ENCODE measurements at places on chromosomes 5 and 9.

DNA sequence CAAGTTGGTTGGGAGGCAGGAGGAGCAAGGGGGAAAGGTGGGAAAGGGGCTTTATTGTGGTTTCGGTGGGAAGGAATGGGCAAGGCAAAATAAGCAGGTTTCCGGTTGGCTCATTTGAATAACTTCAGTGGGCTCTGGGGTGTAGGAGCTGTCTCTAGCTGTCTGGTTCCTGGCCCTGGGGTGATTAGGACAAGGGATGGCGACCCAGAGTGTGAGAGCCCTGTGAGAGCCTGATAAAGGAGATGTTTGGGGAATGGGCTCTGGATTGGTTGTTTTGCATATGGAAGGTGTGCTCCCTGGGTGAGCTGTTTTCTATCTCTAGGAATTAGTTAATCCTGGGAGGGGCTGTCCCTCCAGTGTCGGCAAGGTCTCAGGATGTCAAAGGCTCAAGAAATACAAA is 15.4 kb downstream of the ANKRD34B start:
- no peak for DNase-seq

DNA sequence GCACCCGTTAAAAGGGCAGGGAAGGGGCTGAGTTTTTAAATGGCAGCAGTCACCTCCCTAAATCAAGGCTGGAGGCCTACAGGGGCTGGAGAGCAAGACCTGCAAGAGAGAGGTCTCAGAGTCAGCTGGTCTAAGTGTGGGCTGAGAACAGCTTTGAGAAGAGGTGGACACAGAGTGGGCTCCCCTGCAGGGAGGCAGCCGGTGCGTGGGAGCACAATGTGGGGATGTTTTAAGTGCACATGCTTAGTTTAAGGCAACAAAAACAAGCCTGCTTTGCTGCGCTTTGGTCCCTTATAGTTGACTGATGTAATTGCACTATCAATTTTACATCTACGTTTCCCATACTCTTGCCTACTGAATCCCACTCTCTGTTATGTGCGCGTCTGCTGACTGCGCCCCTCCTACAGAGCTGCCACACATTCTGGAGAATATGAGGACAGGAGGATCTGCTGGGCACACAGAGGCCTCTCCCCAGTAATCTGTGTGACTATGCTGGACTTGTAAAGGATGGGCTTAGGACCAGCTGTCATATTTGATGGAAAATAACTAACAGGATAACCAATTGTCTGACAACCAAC is 62.0 kb upstream of the ICE1 start:
- DNase-seq, result no peak

- no peak for DNase-seq
Measured at GRCh38 chr5:107253246-107253645, 417.5 kb downstream of the EFNA5 start.

DNA sequence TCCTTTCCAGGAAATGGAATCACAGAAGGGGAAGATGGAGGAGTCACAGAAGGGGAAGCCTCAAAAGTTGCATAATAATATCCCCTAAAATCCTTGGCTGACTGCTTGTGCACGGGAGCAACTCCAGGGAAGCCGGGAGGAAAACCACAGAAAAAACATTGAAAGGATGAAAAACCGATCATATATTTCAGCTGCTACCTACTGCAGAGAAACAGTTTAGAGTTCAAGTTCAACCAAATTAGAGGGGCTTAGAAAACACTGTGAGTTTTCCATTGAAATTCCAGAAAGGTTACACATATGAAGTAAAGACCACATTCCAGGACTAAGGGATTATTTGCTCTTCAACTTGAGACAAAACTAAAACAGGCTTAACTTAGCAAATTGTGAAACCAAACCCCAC is 37.6 kb upstream of the MTAP start:
- no peak for DNase-seq

DNA sequence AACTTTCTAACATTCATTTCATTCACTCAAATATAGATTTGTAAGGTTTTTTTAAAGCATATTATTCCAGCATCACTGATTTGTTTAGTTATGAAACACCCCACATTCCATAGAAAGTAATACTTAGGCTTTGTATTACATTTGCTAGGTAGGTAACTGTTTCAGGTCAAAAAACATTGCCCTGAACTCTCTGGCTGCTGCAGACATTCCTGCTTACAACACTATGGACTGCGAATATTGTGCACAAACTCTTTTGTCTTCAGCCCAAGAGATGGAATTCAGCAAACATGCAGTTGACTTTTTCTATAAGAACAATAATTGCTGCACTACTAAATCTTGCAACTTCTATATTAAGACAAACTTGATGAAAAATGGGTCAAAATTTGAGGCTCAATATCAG is 301.0 kb downstream of the ARL15 start:
- no peak for DNase-seq

DNA sequence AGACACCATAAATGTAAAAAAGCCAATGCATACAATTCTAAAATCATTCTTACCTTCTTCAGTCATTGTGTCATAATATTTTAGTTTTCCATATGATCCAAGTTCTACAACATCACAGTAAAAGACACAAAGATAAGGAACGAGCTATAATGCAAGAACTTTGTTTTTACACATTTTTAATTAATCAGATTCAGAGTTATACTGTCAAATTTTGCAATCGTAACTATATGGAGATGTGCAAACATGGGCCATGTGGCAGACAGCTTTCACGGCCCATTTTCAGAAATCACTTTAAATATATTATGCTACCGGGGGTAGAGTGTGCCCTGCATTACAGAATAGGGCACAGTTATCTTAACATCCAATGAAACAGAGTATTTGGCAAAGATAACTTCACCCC is 188.4 kb downstream of the ACER2 start:
- DNase-seq, result no peak

GRCh38 chr9:120765910-120766425 is 27.2 kb downstream of the FBXW2 start:
- no peak for DNase-seq

GRCh38 chr5:15021266-15022046 is 149.9 kb upstream of the ANKH start:
- DNase-seq, result no peak

DNA sequence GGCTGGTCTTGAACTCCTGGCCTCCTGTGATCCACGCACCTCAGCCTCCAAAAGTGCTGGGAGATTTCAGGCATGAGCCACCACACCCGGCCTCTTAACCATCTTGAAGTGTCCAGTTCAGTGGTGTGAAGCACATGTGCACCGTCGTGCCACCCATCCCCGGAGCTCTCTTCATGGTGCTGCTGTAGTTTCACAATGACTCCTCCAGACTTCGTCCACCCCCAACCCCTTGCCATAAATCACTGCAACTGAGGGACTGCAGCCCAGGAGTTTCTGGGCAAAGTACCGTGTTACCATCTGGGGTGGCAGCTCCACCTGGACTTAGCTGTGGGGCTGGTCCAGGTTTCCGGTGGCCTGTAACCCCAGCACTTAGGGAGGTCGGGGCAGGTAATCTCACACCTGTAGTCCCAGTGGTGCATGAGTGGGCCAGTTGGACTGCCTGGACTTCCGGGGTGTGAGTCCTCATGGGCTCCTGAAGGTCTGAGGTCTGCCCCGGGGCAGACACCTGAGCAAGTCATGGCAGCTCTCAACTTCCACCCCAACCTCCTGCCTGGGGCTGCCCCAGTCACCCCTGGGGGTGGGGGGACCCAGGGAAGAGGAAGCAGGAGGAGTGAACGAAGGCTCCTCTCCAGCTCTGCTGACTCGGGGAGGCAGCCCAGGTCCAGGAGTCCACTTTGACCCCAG is 6.6 kb upstream of the N4BP3 start:
- DNase-seq, result no peak

DNA sequence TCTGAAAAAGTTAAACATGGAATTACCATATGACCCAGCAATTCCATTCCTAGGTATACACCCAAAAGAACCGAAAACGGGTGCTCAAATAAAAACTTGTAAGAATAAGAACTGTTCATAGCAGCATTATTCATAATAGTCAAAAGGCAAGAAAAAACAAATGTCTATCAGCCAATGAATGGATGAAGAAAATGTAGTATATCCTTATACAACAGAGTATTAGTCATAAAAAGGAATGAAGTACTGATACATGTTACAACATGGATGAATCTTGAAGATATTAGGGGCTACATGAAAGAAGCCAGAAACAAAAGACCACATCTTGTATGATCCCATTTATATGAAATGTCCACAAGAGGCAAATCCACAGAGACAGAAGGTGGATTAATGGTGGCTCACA is 15.6 kb upstream of the BRD3 start:
- DNase-seq, result no peak

DNA sequence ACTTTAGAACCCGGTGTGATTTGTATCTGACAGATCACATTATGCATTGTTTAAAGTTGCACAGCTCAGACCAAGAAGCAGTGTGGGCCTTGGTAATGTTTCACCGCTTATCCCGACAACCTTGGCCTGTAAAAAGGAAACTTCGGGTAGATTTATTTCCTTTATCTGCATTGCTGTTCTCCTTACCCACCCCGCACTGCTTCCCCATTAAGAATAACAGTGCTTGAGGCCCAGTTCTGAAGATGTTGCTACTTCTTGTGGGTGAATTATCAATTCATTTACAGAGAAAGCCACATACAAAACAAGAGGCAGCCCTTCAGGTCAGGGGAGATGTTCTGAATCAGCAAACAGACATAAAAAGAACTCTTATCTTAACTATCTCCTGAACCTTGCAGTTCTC is 8.4 kb downstream of the SMARCA2 start:
- no peak for DNase-seq

- no peak for DNase-seq
Measured at GRCh38 chr5:118611332-118611945, 376.9 kb downstream of the DTWD2 start.

DNA sequence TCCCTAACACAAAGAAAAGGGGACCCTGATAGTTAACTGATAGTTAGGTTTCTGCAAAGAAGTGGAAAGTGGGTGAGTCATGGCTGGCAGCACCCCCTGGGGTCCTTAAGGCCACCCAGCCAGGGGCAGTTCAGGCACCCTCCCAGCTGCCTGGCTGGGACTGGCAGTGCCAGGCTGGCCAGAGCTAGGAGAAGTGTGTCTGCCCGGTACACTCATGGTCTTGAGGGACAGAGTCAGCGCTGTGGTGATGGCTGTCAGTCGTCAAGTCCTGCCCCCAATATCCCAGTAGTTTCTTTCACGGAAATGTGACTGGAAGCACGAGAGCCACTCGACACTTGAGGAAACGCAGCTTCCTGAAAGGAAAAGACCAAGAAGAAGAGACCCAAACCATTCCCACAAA is 22.3 kb upstream of the CNOT6 start:
- DNase-seq, result no peak

GRCh38 chr5:135072387-135073281 is 38.6 kb upstream of the PITX1 start:
- DNase-seq, result no peak

- no peak for DNase-seq
Measured at GRCh38 chr5:140041492-140042392, 1.4 kb downstream of the NRG2 start.

GRCh38 chr5:79513704-79514390 is at the start of gene HOMER1:
TSS of gene HOMER1 (minus strand) at chr5:79514134. CDS start at chr5:79512774, 1,360 bp downstream.
- peak; percentile 79 for DNase-seq

GRCh38 chr5:90144625-90145327 is 264.8 kb downstream of the CETN3 start:
- no peak for DNase-seq

GRCh38 chr5:164058621-164059020 is 553.2 kb downstream of the MAT2B start:
- DNase-seq, result no peak

GRCh38 chr9:131289301-131290035 is at the start of gene PLPP7:
TSS of gene PLPP7 (plus strand) at chr9:131289723. CDS start at chr9:131289998, 275 bp downstream.
- DNase-seq, result no peak

DNA sequence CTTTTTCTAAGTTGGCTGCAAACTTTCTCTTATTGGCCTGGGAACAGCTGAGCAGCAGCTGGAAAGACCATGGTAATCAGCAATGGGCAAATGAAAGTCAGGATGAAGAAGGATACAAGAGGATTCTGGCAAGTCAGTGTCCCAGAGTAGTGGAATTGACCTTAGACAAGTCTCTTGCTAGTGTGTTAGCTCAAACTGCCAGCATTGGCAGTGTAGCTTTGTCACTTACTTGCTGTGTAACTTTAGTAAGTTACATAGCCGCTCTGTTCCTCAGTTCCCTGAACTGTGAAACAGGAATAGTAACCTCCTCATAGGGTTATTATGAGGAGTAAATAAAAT is 3.6 kb downstream of the ALDH1A1 start:
- DNase-seq, result no peak

GRCh38 chr5:172700365-172701290 is 59.6 kb downstream of the NEURL1B start:
- peak; percentile 8 for DNase-seq

GRCh38 chr5:173968154-173968797 is 20.7 kb upstream of the C5orf47 start:
- DNase-seq, result no peak

DNA sequence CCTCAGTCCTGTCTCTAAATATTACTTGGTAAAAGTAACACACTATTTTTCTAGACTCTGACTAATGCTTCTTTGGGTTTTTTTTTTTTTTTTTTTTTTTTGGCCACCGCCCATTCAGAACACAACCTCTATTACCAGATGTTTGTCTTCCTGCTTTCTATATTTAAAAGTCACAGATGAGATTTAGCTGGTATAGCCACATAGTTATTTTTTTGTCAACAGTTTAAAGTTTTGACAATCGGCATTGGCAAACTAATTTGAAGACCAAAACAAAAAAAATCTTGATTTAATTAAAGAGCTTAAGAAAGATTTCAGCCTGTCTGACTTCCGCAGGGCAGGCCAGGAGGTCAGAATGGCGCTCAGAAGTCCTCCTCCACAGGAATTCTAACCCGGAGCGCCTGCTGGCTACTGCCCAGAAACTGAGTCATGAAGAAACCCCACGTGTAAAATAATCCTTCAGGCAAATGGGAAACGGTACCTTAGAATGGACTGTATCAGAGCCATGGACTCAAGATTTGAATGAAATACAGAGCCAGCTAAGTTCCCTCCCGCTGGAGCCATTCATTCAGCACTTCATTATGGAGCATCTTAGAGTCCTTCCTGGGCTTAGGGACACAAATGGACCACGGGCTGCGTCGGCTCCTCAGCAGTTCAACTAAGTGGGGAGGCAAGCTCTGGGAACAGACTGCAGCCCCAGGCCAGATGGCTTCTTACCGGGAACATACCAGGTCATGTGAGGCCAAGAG is 55.6 kb downstream of the PTPDC1 start:
- DNase-seq, result no peak

GRCh38 chr5:161302559-161302958 is 244.0 kb downstream of the GABRB2 start:
- DNase-seq, result no peak

GRCh38 chr5:138654281-138654867 is 79.2 kb upstream of the HSPA9 start:
- DNase-seq, result peak; percentile 79

DNA sequence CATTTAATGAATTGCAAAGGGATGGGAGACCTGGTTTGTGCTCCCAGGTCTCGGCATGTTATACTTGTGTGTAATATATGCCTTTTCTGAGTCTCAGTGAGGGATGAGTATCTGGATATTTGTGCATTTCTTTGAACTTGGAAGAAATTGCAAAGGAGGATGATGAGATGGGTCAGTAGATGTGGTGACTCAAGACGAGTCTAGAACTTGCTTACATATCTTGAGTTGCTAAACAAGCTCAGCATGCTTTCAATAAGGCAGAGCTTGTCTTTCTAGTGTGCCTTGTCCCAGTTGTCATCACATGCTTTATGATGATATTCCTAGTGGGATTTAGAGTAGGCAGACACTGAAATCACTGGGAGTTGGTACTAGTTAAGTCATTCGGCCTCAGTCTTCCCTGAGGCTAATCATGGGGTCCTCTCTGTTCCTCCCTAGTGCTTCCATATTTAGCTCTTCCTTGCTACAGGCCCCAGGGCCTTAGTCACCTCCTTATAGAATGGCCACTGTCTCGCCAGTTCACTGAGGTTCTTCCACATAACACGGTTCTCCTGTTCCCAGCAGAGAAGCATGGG is 222.3 kb downstream of the ARRDC3 start:
- no peak for DNase-seq

All from activated CD8-positive, alpha-beta memory T cell treated with anti-CD3 and anti-CD28 coated beads, Interleukin-2, amount 50 U/mL, for 4 hours (primary cell).